ENCODE measurements at places on chromosomes 7 and 10. TPM values are rescaled to one million over a fixed set of nuclear protein-coding genes. Genes with fewer than 3 reads are reported as not detected.

Gene CLRN3
- not detected for polyA plus RNA-seq

Gene VAX1
- not detected for polyA plus RNA-seq

Gene ASB10
- polyA plus RNA-seq, result 0.01 TPM

Gene ANKMY2
- 5.9 TPM for polyA plus RNA-seq

Gene TRIM50
- not detected for polyA plus RNA-seq

Gene CYP2C19
- 3.0 TPM for polyA plus RNA-seq

Gene ADAM22
- polyA plus RNA-seq, result 0.16 TPM

Gene NKX1-2
- 0.35 TPM for polyA plus RNA-seq

Gene NEUROG3
- polyA plus RNA-seq, result not detected

Gene PON3
- polyA plus RNA-seq, result 0.71 TPM

Data from esophagus (tissue), 2 donors.